ENCODE measurements at places on chromosomes 4 and X. TPM values are rescaled to one million over a fixed set of nuclear protein-coding genes. Genes with fewer than 3 reads are reported as not detected.
A peak's percentile ranks its signal among the peaks of the same experiment; 100 is the strongest.

MAGIX gene
- total RNA-seq = 0.97 TPM

DNA sequence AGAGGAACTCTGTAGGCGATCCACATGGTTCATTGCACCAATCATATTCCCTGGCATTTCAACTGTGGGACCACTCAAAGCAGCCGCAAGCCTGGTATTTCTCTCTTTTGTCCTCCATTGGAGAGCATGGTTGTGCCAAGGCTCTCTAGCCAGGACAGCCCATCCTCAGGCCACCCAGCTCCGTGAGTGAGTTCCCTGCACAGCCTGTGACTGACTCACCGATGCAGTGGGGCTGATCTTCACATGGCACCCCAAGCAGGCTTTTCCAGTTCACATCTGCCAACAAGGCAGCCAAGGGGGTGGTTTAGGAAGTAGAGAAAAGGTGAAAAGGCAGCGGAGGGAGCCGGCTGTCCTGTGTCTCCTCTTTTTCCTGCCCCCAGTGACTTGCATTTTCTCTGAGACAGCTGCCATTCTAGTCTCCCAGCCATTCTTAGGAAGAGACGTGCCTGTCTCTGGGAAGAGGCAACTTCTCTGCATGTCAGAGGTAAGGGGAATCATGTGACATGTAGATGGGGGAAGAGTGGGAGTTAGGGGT lies 69.2 kb downstream of the MID1IP1 start:
- no peak for DNase-seq
- no peaks in the 10 kb centered on the region for H3K36me3 ChIP-seq
- H3K4me1 ChIP-seq = no peaks in the 10 kb centered on the region
- H3K4me3 ChIP-seq = no peak overlapping the region
- H3K27me3 ChIP-seq = no peaks in the 10 kb centered on the region
- no peak overlapping the region for H3K27ac ChIP-seq

DNA sequence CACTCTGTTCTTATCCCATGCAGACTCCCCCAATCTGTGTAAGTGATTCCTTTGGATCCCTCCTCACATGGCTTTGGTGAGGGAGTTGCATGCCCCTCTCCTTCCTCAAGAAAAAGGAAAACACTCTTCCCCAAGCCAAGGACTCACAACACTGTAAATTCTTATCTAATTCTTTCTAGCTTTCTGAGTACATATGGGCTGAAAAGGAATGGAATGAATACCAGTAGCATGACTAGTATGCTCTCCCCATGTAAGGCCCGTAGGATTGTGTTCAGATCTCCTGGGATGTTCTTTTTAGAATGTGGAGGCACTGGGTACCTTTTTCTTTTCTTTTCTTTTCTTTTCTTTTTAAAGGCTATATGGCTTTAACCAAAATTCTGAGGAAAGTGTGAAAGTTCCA lies 17.0 kb upstream of the MAGED1 start:
- no peak for DNase-seq
- peaks cover 2% of the 10 kb centered on the region for H3K36me3 ChIP-seq
- H3K27me3 ChIP-seq = no peaks in the 10 kb centered on the region
- H3K4me1 ChIP-seq = no peaks in the 10 kb centered on the region

RELL1 gene
- 43.2 TPM for total RNA-seq

SPARCL1 gene
- not detected for total RNA-seq

- no peaks in the 10 kb centered on the region for H3K27me3 ChIP-seq
- no peak overlapping the region for H3K4me3 ChIP-seq
- peaks cover 21% of the 10 kb centered on the region for H3K36me3 ChIP-seq
- no peak for DNase-seq
These were observed 97.6 kb downstream of the FAM193A start for GRCh38 chr4:2634014-2634413.

DNA sequence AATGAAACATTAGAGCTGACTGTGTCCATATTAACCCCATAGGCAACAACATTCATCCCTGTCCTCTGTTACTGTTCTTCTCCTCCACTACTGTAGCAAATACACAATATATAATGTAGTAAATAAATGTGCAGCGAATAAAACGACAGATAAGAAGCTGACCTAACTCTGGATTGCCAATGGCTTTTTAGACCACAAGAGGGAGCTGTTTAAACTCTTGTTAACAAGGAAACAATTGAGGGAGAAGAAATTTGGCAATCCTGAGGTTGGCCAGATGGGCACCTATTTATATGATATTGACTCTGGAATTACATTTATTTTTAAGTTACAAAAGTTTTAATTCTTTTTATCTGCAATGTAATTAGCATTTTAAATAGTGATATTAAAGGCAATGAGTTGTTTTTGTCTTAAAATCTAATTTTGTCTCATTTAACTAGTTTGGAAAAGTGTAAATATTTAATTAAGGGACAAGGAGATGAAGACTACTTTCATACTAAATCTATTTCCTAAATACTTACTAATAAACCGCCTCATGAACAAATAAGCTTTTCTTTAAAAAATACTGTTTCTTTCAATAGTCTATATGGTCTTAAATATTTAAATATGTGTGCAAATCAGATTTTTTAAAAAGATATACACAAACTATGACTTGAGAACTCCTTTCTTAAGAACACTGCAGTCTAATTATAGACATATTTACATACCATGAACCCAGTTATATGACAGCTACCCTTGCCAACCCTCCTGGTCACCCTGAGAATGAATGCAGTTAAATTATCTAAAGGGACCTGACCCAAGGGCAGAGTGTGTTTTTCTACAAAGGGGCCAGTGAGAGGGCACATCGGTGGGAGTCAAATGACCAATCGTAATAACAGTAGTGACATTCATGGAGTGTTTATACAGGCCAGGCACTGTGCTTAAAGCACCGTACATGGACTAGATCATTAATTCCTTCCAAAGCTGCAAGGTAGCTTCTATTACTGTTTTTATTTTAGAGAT lies 52.9 kb upstream of the HPF1 start:
- H3K4me3 ChIP-seq = no peak overlapping the region
- no peak overlapping the region for H3K27ac ChIP-seq
- peaks cover 7% of the 10 kb centered on the region for H3K27me3 ChIP-seq
- H3K4me1 ChIP-seq = no peaks in the 10 kb centered on the region
- DNase-seq = peak; percentile 49
- no peaks in the 10 kb centered on the region for H3K36me3 ChIP-seq

GNRHR gene
- total RNA-seq = not detected

PCYT1B gene
- total RNA-seq = not detected

SH3D19 gene
- total RNA-seq = not detected

- no peaks in the 10 kb centered on the region for H3K27me3 ChIP-seq
- H3K36me3 ChIP-seq = no peaks in the 10 kb centered on the region
- H3K4me1 ChIP-seq = no peaks in the 10 kb centered on the region
- no peak overlapping the region for H3K4me3 ChIP-seq
- H3K27ac ChIP-seq = no peak overlapping the region
These were observed 184.5 kb downstream of the CLCN4 start for GRCh38 chrX:10341309-10341708.

- DNase-seq = no peak
- H3K27me3 ChIP-seq = no peaks in the 10 kb centered on the region
These were observed 61.3 kb downstream of the AR start for GRCh38 chrX:67604979-67605703.
